Skeletal muscle cell (primary cell): ENCODE measurements at places on chromosomes 5 and 9.

- no peak for DNase-seq
Measured at GRCh38 chr5:115602591-115603125, 379 bp upstream of the TICAM2 start.

DNA sequence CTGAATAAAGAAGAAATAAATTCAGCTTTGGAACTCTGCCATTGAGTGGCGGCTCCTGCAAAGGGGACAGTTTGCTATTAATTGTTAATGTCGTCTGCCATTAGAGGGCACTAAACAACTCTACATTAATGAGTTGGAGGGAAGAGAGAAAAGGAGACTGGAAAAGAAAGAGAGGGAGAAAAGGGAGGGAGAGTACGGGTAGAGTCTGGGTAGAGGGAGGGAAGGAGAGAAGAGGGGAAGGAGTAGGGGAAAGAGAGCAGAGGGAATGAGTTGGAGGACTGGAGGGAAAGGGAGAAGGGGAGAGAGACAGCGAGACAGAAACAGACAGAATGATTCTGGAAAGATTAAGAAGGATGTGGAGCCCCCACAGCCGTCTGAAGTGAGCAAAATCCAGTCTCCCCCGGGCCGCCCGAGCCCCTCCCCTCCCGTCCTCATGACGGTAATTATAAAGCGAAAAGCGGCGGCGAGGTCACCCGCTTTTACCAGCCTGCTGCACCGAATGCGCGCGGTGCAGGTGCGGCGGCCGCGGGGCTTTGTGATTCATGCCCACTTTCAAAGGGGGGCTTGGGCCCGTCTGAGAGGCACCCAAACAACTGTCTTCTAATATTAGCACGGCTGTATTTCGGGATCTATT, 1.9 kb upstream of the FST start:
- no peak for DNase-seq

DNA sequence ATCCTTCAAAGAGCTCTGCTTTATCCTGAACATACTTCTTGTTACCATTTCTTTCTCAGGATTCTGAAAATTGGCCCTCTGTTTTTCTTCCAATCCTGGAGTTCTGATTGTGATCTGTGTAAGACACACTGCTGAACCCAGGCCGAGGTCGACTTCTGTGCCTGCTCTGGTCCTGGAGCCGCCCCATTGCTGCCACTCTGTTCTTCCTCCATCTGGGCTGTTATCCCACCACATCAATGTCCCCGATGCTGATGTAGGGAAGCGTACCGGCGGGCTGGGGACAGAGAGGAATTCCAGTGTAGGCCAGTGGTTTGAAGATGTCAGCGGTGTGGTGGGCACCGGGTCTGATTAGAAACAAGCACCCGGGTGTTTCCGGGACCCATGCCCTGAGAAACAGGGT, 102.5 kb downstream of the LIFR start:
- DNase-seq, result no peak

DNA sequence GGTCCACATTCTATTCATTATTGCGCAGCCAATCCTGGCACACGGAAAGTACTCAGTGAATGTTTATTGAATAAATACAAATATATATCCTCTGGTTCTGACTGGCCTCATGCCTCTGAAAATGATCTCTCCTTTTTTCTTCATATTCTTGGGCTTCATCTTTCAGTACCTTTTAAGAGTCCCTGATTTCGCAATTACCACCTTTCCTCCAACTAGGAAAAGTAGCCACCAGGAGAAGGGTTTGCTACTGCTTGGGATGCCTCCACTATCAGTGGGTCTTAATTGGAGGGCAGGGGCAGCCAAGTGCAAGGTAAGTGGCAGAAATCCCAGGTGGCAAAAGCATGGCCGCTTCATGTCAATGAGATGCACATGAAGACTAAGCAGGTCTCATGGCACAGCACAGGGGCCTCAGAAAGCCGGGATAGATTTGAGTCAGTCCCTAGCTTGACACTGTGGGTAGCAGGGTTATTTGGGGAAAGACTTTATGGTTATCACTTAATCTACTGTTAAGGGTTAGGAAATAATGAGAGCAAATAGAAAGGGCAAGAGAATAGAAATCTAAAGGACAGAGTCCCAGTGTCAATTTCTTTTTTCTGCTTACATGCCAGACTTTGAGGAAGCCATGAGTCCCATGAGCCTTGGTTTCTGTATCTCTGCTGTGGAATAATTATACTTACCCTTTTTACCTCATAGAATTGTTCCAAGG, 361.1 kb downstream of the MAN2A1 start:
- DNase-seq, result no peak

DNA sequence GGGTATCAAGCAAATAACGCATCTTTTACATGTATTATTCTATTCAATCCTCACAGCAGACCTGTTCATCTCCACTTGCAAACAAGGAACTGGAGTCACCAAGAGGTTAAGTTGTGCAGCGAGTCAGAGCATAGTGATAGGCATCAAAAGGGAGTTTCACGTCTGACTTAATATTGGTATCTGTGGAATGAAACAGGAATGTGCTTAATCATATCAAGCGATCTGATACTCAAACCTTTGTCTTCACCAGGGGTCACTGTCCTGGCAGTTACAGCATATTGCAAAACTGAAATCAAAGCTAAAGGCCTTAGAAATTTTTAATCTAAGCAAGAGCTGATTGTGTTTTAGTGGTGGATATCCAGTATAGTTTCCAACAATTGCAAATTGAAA, 271.6 kb downstream of the PLK2 start:
- DNase-seq, result peak; percentile 51
